ENCODE measurements at places on chromosomes 13 and 19. TPM values are rescaled to one million over a fixed set of nuclear protein-coding genes. Genes with fewer than 3 reads are reported as not detected.

Gene MISP3
- 2.9 TPM for polyA plus RNA-seq

Gene CEACAM19
- polyA plus RNA-seq: 3.5 TPM

Gene CD37
- polyA plus RNA-seq: 78.4 TPM

Gene ZNF677
- polyA plus RNA-seq: 13.2 TPM

Gene PGLYRP2
- polyA plus RNA-seq: 0.14 TPM

Gene NLRP11
- 0.02 TPM for polyA plus RNA-seq

Gene SMIM7
- polyA plus RNA-seq: 100 TPM

Gene ZNF121
- polyA plus RNA-seq: 15.3 TPM

Gene ATP8B3
- 3.6 TPM for polyA plus RNA-seq

Gene C13orf46
- 1.1 TPM for polyA plus RNA-seq

Gene LILRA1
- 0.32 TPM for polyA plus RNA-seq

Gene COX6B2
- polyA plus RNA-seq: 40.4 TPM

Gene APLP1
- polyA plus RNA-seq: 3.3 TPM

Gene KPTN
- polyA plus RNA-seq: 32.2 TPM

Gene CACNA1A
- polyA plus RNA-seq: 1.0 TPM

Gene ZNF723
- polyA plus RNA-seq: 0.02 TPM

Gene ITGBL1
- polyA plus RNA-seq: 2.7 TPM

Gene CYSLTR2
- polyA plus RNA-seq: 2.2 TPM

Gene CABP5
- 0.05 TPM for polyA plus RNA-seq

Gene GPR108
- 106 TPM for polyA plus RNA-seq
